ENCODE measurements at places on chromosomes 1 and 21.

DNA sequence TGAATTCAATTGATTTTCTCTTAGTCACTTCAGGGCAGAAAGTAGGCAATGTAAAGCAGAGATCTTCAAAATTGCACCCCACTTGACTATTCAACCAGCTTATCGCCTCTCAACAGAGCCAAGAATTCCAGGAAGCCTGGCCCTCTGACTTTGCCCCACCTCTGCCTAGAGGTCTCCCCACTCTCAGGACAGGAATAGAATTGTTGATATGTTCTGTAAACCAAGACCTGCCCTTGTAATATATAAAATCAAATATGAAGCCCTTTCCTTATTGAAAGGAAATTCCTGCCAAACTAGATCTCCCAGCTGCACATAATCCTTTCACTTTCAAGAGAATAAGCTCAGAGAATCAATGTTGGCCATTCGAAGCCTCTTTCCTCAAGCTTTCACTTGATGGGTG is 116.1 kb upstream of the DPT start:
- DNase-seq: no peak

- DNase-seq: peak; percentile 73
Measured at GRCh38 chr21:35940074-35940927, 120.0 kb downstream of the SETD4 start.

DNA sequence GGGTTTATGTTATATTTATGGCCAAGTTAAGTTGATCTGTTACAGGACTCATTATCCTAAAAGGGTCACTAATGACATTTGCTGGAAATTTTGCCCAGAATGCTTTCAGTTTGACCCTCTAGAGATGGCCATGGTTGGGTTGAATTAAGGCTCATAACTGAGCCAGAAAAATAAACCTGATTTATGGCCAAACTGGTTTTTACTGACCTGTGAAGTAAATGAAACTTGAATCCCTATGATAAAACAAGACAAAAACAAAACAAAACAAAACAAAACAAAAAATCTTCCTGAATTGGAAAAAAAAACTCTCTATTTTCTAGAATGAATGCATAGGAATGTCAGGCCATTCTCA is 72.5 kb upstream of the CLDN14 start:
- no peak for DNase-seq

DNA sequence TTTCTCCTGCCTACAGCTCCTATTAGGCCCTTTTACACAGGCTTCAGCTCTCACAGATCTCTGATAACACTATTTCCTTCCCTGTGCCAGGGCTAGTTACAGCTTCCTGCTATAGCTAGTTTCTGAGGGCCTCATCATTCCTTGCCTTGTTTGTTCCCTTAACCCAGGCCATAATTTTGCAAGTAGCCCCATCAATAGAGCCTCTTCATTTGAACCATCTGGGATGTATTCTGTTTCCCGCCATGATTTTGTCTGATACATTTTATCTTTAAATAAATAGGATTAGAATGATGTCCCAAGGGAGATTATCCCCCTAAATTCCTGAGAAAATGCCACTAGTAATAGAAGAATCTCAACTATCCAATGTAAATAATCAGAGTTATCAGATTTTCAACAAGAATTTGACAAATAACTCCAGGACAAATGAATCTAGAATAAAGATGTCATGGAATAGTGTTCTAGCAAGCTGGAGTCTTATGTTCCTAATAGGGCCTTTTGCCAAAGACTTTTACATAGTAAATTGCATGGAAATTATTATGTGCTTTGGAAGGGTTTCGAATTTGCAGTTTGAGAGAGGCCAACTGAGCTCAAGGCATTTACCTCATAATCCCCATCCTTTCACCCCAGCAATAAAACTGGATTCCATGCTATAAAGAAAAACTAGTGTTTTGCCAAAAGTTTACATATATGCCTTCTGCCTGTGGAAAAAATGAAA is 16.1 kb downstream of the IFT25 start:
- no peak for DNase-seq

DNA sequence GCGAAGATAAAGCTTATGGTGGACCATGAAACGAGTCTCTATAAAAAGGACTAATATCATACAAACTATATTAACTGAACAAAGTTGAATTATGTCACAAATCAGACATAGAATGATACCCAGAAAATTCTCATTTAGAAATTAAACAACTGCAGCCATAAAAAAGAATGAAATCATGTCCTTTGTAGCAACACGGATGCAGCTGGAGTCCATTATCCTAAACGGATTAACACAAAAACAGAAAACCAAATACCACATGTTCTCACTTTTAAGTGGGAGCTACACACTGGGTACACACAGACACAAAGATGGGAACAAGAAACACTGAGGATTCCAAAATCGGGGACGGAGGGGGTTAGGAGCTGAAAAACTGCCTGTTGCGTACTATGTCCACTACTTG is 11.5 kb downstream of the COP1 start:
- DNase-seq: no peak

GRCh38 chr1:186304982-186305949 is 69.8 kb downstream of the TPR start:
- DNase-seq: peak; percentile 19

- DNase-seq: no peak
Measured at GRCh38 chr21:44329971-44330681, 9.1 kb downstream of the CFAP410 start.

- DNase-seq: no peak
Measured at GRCh38 chr1:235136111-235136510, 7.5 kb upstream of the TOMM20 start.

GRCh38 chr1:206050655-206051235 is 2.2 kb upstream of the RHEX start:
- peak; percentile 18 for DNase-seq

GRCh38 chr1:190475421-190476141 is 2.1 kb downstream of the BRINP3 start:
- DNase-seq: peak; percentile 27

DNA sequence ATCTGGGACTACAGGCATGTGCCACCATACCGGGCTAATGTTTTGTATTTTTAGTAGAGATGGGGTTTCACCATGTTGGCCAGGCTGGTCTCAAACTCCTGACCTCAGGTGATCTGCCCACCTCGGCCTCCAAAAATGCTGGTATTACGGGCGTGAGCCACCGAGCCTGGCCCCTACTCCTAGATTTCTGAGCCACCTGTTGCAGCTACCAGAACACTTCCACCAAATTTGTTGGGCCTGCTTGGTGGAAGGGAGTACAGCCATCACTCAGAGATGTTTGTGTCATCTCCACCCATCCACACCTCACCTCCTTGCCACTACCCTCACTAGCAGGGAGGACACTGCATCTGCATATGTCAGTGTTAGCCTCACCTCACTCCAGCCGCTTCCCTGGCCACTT is 5.5 kb downstream of the RIMKLA start:
- no peak for DNase-seq

GRCh38 chr1:44757420-44757819 is 17.8 kb downstream of the KIF2C start:
- no peak for DNase-seq

All from fibroblast of lung (primary cell).